Right lung (tissue), 10 donors: ENCODE measurements at places on chromosomes 6 and 20.

GRCh38 chr6:167799033-167799821, 27.5 kb upstream of the AFDN start:
- peak; percentile 64 for DNase-seq

DNA sequence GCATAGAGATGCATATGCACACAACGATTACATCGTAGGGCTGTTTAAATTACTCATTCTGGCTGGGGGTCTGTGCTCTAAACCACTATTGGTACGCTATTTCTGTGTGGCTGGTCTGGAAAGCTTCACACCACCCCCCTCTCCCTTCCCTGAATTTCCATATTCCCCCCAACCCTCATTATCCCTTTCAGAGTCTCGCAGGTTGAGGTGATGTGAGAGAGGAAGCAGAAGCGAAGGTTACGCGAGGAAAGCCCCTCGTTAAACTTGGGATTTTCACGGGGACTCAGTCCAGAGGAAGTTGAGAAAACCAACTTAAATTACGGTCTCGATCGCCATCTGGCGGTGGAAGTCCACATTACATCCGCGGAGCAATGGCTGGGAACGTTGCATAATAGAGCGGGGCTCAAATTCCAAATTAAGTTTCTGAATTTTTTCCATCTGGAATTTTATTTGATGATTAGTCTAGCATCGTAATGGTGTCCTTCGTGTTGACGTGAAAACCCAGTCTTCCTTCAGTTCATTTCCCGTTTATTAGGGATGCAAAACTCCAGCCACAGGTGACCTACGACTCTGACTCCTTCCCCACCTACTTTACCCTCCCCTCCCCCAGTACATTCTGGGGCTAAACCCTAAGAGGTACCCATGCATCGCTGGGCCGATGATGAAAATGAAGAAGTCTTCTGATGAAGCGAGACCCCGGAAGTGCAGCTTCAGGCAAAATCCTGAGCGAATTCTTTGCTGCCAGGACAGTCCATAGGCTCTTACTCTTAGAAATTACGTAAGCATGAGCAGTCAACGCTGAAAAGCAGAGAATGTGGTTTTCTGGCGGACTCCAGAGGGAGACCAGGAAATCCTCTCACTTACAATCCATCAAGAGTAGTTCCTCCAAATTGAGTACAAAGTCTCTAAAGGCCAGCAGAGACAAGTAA, 19.7 kb downstream of the HLA-DOB start:
- DNase-seq, result peak; percentile 58

GRCh38 chr20:58707770-58708169, 15.2 kb downstream of the NPEPL1 start:
- no peak for DNase-seq

DNA sequence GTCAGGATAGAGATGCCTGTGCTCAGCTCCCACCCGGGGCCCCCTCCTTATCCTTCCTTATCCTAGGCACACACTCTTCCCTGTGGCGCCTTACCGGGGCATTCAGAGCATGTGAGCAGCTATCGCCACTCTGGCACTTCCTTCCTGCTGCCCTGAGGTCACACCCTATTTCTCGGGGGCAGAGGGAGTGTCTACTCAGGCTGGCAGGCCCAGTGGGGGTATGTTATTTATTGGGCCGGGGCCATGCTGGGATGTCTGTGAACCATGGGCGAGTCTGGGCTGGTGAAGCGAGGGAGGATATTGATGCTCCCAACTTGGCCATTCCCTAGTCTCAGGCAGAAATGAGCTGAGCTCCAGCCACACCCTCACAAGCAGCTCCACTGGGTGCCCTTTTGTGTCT, 3.9 kb upstream of the LY6G6D start:
- no peak for DNase-seq

- no peak for DNase-seq
Measured at GRCh38 chr6:96547654-96548053, 15.3 kb upstream of the FHL5 start.

DNA sequence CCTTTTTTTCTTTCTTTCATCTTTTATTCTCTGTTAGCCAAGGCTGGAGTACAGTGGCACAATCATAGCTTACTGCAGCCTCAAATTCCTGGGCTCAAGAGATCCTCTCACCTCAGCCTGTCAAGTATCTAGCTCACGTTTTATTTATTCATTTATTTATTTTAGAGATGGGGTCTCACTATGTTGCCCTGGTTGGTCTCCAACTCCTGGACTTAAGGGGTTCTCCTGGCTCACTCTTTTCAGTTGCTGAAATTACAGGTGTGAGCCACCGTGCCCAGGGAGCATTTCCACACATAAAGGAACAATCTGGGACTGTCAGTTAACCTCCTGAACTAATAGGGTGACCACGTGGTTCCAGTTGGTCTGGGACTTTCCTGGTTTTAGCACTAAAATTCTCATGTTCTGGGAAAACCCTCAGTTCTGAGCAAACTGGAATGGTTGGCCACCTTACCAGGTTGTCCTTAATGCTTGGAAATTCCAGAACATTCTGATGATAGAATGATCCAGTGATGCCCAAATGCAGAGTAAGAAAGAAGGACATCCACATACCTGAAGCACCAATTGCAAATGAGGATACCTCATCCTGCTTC, 105.5 kb upstream of the ZNF217 start:
- DNase-seq, result no peak

DNA sequence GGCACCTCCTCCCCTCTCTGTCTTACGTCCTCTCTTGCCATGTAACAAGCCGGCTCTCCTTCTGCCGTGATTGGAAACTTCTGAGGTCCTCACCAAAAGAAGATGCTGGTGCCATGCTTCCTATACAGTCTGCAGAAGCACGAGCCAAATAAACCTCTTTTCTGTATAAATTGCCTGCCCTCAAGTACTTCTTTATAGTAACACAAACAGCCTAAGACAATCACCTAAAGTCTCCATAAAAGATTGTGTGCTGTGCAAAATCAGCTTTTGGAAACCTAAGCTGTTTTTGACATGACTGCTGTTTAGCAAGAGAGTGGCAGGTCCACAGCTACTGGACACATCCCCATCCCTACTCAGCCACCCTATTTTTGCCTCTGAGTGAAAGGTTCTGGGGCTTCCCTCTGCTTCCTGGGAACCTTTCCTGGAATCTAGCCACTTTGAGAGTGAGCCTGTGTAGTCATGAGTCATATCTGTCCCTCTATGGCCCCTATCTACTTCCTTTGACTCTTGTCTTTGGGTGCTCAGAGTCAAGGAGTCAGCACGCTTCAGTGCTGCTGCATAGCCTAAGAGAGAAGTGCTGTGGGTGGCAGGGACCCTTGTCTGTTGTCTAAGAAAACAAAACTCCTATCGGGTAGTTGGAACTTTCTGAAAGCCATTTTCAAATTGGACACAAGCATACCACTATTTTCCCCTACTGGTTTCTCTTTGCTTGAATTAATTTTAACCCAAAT, 110.0 kb downstream of the PPP1R14C start:
- DNase-seq, result no peak

GRCh38 chr20:50929299-50930138, 1.7 kb downstream of the ADNP start:
- DNase-seq, result peak; percentile 86

- no peak for DNase-seq
Measured at GRCh38 chr20:63097336-63097831, 90.6 kb upstream of the BHLHE23 start.

GRCh38 chr6:165663377-165663735, 315 bp upstream of the PDE10A start:
- peak; percentile 66 for DNase-seq

- no peak for DNase-seq
Measured at GRCh38 chr6:133806382-133807140, 82.4 kb upstream of the TCF21 start.

DNA sequence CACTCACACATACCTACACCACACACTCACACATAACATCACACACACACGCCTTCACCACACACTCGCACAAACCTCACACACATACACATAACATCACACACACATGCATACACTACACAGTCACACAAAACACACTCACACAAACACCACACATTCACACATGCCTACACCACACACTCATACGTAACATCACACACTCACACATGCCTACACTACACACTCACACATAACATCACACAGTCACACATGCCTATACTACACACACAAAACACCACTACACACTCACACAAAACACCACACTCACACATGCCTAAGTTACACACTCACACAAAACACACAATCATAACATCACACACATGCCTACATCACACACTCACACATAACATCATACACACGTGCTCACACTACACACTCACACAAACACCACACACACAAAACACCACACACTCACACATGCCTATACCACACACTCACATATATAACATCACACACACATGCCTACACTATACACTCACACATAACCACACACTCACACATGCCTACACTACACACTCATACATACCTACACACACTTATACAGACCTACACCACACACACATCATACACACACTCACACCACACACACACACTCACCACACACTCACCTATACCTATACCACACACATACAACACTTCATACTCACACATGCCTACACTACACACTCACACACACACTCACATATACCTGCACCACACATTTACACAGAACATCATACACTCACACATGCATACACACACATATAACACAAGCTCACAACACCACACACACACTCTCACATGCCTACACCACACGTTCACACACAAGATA, 383.5 kb downstream of the C6orf118 start:
- no peak for DNase-seq
